ENCODE measurements at places on chromosomes 3 and 15. TPM values are rescaled to one million over a fixed set of nuclear protein-coding genes. Genes with fewer than 3 reads are reported as not detected.

DNA sequence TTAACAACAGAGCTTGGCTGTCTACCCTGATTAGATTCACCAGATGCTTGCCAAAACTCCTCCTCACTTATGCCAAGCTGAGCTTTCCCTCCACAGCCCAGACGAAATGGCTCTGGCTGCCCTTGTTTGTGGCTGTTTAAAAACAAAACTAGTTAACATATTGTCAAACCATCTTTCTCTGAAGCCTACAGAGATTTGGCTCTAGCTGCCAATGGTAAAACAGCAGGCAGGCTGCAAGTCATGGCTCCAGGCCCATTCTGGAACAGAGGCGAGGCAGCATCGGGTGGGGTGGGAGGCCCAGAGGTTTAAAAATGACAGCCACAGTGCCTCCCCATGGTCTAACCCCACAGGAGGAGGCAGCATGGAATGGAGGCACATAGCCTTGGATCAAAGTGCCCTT is 75.9 kb downstream of the SCN5A start:
- no peak for DNase-seq

DNA sequence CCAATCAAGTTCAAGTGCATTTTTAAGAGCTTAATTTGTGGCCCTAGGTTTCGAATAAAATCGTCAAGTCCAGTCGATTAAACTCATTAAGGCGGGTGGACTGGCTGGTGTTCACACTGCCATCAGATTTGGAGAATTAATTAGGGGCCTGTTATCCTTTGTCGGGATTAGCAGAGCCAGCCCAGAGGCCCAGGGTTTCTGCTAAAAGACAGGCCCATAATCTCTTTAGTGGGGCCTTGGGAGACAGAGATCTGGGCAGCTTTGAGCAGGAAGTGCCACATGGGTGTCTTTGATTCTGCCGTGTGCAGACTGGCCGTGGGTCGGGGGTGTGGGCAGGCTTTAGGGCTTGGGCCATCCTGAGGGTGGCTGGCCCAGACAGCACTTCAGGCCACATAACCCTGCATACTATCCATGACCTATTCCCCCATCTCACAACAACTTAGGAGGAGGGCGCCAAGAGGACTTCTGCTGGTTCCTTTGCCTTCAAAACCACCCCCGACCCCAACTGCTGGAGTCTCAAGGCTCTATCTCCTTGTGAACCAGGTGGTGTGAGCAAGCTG is 94.7 kb downstream of the PLXNA1 start:
- DNase-seq: no peak

- no peak for DNase-seq
Observed at GRCh38 chr15:42264795-42265194, 8.2 kb upstream of the GANC start.

HCLS1 gene
- 5.9 TPM for polyA plus RNA-seq

DNA sequence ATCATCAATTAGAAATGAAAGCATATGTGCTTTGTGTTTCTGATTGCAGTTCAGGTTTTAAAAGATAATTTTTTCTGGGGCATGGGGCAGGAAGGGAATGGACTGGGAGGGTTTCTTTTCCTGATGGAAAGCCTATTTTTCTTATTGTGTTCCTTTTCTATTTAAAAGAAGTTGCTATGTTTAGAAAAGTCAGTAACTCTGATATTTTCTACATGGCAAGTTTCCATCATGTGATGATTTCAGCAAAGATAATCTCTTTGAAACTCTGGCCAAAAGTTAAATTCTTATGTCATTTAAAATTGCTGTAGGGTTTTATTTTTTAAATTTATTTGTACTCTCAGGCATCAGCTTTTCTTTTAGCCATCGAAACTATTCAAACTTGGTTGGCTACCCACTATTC is 601.2 kb downstream of the FOXP1 start:
- no peak for DNase-seq

- DNase-seq: no peak
Observed at GRCh38 chr3:58564456-58565160, 12.6 kb downstream of the FAM107A start.

DNA sequence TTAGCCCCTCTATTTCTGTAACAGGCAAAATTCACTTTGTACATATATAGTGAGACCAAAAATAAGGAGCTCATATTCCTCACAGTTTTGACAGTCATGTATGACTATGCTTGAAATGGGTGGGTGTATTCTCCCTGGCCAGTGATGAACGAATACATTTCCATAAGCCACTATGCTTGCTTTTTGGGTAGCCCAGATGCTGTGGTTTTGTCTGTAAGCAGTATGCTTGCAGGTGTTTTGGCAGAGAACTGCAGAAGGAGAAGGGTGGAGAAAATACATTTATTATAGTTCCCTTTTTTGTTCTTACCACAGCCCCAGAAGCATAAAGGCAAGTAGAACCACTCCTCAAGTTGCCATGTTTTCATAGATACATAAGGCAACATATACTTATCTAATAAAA is 131.2 kb downstream of the RBMS3 start:
- DNase-seq: no peak

HTR3E gene
- polyA plus RNA-seq: not detected

GRCh38 chr3:149523512-149524299 is 49.2 kb downstream of the TM4SF4 start:
- no peak for DNase-seq

GRCh38 chr3:121574449-121574848 is 6.7 kb downstream of the ARGFX start:
- DNase-seq: no peak

CCDC66 gene
- 67.4 TPM for polyA plus RNA-seq

DNA sequence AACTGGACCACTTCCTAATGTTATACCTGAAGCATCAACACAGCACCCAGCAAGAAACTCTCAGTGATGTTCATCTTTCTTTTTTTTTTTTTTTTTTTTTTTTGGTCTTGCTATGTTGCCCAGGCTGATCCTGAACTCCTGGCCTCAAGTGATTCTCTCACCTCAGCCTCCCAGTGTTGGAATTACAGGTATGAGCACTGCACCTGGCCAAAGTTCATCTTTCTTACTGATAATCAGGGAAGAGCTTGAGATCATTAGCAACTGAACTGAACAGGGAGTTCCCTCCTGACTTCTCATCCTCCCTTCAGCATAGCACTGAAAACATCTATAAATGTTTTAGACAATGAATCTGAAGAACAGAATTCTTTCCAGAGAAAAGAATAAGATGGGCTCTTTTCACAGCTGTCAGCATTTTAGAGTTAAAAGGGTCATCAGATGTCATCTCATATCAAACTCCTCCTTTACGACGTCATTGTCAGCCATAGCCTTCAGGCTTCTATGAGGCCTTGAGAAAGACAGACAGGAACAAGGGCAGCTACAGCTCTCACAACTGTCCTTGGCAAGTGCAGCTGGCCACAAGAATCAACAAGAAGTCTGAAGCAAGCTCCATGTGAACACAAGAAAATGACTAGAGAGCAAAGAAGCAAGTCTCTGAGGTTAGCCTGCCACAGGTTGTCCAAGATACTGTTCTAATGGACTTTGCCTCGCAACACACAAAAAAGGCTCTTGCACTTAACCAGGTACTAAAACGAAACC is 33.8 kb downstream of the SCAP start:
- DNase-seq: no peak

GRCh38 chr15:50774450-50774849 is 8.9 kb upstream of the SPPL2A start:
- no peak for DNase-seq

DNA sequence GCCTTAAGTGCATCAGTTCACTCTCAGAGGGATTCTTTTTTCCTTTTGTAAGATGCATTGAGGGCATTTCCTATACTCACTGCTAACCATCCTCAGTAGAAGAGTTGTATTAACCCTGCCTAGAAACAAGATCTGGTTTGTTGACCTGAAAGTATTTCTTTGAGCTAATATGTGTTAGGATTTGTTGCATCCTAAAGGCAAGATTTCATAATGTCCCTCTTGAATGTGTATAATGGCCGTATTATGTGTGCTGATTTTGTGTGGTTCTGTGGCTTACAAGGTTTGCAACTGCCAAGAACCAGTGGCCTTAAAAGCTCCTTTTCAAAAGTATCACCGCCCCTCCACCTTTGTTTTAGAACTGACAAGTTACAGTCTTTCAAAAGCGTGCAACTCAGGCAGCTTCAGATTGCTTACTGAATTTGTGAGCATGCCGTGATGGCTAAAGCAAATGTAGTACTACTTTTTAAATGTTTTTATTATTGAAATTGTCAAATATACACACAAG is 182.0 kb upstream of the BHLHE40 start:
- no peak for DNase-seq

CFAP91 gene
- polyA plus RNA-seq: 35.7 TPM

GASK1A gene
- 6.1 TPM for polyA plus RNA-seq

DNA sequence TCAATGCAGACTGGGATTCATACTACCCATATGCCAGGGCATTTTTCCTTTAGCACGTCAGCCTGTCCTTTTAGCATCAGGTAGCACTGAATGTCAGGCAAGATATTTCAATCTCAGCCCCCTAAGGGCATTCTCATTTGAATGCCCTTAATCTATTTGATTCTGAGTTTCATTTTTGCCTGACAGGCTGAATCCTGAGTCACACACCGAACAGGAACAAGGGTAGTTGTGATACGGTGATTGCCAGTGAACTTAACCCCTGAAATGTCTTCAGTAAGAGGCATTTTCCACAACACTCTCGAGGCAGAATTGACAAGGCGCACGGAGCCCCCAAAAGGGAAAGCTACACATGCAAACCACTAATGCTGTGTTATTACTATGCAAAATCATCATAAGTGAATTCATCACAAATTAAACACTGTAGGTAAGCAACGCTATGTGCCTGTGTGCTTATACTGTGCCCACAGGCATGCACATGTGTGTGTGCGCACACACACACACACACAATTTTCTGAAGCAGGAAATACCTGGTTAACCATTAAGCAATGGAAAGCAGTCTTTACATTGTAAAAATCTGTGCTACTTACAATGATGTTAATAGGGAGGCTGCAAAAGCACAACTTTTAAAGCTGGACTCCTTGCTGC is 130.4 kb downstream of the ZNF385D start:
- no peak for DNase-seq

SLC27A2 gene
- polyA plus RNA-seq: 70.6 TPM

GRCh38 chr3:184261854-184262763 is 756 bp upstream of the CAMK2N2 start:
- DNase-seq: no peak

DNA sequence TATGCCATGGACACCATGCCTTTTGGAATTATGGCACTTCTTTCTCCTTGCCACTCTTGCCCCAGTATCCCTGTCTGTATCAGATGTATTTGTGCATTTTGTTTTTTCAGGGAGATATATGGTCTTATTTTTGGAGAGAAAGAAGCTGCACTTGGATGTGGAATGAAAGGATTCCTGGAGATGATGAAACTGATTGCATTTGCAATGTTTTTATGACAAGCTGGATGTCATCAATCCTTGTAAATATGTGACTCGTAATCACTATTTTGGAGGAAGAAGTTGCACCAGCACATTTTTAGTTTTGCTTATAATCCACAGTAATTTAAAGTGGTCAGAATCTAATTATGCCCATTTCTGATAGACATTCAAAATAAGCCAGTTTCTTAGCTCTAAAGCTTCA is 165.0 kb downstream of the NR1D2 start:
- DNase-seq: no peak

- DNase-seq: no peak
Observed at GRCh38 chr3:32303399-32303747, 64.9 kb downstream of the CMTM8 start.

DNA sequence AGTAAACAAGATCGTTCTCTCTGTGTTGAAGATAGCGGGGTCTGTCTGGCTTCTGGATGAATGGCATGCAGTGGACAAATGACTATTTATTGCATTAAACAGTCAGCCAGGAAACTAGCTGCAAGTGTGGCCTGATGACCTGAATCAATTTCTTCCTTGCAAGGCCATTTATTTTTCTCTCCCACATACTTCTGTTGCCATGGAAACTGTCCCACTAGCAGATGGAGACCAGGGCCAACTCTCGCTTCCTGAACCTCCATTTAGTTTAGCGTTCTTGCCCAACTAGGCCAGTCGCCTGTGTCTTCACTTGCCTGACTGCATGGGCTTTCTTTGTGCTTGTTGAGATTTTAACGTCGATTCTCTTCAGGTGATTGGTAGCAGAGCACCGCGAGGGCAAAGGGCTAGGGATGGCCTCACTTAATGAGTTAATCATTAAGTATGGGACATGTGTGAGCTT is 27.6 kb downstream of the LMCD1 start:
- DNase-seq: peak; percentile 69

DNA sequence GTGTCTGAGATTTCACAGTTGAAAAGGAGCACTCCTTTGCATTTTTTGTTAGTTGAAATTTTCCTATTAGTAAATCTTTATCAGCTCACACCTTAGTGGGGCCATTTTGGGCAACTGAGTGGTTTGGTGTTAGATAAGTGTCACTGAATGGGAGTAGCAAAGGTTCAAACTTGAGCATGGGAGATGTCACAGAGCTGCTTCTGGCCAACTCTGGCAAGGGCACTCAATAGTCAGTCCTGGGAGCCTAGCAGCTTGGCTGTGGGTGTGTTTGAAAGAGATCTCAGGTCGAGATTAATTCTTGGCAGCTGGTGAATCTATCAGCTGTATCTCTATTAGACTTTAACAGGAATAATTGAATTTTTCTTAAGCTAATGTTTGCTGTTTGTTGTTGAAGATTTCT is 579.3 kb downstream of the EDEM1 start:
- DNase-seq: no peak

GPR171 gene
- not detected for polyA plus RNA-seq

Data from left kidney (tissue), 8 donors.